ENCODE measurements at places on chromosomes 2 and 18.

DNA sequence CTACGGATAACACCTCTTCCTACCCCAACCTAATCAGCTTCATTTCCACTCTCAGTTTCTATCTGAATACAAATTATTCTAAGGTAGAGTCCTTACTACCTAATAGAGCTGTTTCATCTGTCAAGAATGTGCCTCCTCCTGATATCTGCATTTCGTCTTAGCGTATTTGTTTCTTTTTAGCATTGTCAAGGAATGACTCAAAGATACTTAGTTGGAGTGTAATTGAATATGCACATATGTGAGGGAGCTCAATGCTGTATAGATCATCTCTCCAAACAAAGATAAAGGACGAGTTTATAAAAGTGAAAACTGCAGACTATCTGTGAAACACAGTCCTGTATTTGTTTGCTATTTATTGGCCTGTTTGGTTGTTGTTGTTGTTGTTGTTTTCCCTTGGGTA lies 2059.4 kb upstream of the CELF4 start:
- DNase-seq: no peak

- DNase-seq: no peak
Measured at GRCh38 chr2:241816431-241817121, 7.6 kb downstream of the NEU4 start.

DNA sequence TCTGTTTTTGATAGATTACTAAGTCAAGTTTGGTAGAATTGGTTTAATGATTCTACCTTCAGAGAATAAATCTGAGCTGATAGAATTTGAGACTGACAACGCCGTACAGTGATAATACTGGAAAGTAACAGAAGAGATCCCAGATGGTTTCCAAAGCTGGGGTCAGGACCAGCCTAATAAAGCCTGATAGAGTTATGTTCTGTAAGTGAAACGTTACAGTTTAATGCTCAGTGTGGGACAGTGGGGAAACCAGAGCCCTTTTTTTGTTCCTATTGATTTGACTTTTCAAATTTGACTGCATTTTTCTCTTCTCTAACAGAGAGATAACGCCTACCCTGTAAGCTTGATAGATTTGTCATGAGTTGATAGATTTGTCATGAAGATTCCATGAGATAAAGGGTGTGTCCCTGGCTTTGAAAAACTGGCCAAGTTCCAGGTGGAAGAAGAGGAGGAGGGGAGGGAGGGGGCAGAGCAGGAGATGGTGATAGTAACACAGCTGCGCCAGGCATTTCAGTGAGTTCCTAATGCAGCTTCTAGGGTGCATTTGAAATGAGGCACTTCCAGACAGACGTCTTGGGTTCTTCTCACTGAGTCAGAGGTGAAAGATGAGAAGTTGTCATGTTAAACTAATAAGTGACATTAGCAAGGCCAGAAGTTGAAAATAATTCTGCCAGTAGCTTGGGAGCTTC lies 65.1 kb downstream of the CERS6 start:
- DNase-seq: no peak

GRCh38 chr2:199862788-199863187 lies 11.8 kb upstream of the FTCDNL1 start:
- no peak for DNase-seq

GRCh38 chr2:119366649-119367471 lies at the start of the genes C2orf76 and DBI:
TSS of gene C2orf76 (minus strand) at chr2:119366834. CDS start at chr2:119339959, 26,875 bp downstream.
TSS of gene DBI (plus strand) at chr2:119366977. CDS start at chr2:119367052, 75 bp downstream.
- peak; percentile 83 for DNase-seq
